Psoas muscle (tissue), 8 donors: ENCODE measurements at places on chromosomes 11 and 22.

DNA sequence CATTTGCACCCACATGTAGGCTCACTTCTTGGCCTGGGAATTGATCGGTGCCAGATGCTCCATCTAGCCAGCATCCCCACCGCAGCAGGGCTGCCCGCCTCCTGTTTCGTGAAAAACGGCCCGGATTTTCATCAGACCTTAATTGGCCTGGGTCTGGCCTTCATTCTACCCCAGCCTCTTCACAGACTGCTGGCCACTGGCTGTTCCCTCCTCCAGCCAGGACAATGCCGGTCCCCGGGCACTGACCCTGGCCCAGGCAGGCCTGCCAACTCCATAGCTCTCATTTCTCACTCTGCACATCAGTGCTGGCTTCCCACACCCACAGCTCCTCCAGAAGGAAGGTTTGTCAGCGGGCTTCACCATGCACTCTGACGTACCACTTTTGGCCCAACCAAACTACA, 27.9 kb downstream of the TIMP3 start:
- no peak for DNase-seq

DNA sequence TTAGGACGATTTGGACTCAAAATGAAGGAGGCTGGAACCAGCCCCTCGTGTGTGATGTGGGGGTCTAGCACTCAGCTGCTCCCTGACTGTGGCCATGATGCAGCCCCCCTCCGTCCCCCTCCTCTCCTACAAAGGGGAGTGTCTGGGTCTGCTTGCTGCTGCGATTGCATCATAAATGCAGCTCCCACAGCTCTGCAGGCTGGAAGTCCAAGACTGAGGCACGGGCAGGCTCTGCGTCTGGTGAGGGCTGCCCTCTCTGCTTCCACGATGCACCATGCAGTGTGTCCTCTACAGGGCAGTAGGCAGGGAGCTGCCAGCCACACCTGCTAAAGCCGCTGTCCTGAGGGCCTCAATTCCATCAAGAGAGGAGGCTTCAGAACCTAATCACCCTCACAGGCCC, 432.1 kb downstream of the BRD1 start:
- DNase-seq: no peak

DNA sequence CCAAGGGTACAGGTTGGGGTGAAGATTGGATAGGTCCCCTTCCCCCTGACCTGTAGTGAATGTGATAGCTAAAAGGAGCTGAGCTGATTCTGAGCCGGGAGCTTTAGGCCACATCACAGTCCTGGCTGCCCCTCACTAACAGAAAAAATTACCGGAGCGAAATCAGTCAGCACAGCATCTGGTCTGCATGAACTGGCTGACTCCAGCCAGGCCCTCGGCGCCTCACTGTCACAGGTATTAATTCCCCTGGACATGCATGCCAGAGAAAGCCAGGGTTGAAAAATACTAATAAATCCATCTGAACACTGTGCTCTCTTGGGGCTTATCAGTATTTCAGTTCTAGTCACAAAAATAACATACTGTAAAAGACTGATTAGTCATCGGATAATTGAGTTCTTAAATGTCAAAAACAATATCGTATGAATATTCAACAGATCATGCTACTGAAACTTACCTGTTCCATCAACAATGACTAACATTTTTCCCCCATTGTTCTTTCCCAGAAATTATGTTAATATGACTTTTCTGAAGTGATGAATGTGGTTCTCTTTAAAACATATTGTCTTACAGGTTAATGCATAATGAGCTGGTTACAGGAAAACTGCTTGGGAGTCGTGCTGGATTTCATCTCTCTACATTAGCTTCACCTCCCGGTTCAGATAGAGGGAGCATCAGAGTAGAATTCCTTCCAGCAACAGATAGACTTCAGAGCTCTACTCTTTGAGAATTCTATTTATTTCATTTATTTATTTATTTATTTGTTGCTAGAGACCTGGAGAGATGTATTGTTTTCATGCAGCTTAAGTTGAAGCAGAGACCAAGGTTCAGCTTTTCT, 387.7 kb downstream of the NXPE2 start:
- no peak for DNase-seq

DNA sequence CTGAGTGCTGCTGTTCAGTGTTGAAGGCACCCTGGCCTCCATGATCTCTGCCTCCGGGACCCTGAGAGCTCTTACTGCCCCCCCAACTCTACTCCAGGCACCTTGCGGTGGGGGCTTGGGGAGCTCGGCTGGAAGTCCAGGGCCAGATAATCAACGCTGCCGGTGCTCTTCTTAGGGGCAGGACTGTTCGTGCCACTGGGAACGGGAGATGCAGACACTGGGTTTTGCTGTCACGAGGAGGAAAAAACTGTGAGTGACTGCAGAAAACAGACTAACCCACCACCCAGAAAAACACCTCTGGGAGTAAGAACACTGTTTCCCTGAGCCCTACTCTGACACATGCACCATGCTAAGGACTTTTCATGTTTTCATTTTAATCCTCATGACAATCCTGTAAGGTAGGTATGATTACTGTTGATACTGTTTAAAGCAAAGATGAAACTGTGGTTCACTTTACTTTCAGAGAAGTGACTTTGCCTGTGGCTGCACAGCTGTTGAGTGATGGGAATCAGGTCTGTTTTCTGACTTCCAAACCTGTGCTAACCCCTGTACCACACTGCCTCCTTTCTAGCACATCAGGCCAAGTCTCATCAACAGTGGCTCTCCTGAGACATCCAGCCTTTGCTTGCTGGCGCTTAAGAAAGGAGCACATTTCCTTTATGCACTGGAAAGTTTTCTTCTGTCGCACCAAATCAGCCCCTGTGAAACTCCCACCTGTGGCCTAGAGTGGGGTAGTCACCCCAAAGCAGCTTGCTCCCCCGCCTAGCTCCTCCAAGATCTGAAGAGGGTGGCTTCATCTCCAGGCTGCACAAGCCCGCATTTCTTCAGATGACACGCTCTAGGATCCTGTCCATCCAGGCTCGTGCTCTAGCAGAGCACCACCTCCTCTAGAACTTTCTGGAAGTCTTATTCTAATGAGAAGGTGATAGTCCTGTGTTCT, 31.8 kb downstream of the USP35 start:
- DNase-seq: no peak

GRCh38 chr11:16812274-16812673, 73.8 kb downstream of the C11orf58 start:
- DNase-seq: no peak

- no peak for DNase-seq
Measured at GRCh38 chr22:27205492-27206373, 548.3 kb downstream of the MIAT start.

- DNase-seq: no peak
Measured at GRCh38 chr11:113073290-113073953, 112.2 kb downstream of the NCAM1 start.

- no peak for DNase-seq
Measured at GRCh38 chr11:119088406-119088805, 3.7 kb downstream of the HMBS start.

GRCh38 chr22:44328326-44328725, 15.6 kb upstream of the SHISAL1 start:
- no peak for DNase-seq

DNA sequence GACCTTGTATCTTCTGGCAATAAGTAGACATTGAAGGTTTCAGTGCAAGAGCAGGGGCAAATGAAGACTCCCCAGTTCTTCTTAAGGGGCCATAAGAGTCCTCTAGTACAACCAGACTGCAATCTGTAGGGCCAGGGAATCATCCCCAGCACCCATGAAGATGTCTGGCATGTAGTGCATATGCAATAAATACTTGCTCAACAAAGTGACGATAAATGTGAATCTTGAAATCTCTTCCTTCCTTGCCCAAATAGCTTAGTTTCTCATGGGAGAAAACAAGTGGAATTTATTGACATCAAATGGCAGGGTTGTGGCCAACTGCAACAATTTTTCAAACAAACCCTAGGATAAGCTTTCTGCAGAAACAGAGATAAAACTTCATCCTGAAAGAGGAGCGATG, 107.6 kb downstream of the ABTB2 start:
- no peak for DNase-seq

DNA sequence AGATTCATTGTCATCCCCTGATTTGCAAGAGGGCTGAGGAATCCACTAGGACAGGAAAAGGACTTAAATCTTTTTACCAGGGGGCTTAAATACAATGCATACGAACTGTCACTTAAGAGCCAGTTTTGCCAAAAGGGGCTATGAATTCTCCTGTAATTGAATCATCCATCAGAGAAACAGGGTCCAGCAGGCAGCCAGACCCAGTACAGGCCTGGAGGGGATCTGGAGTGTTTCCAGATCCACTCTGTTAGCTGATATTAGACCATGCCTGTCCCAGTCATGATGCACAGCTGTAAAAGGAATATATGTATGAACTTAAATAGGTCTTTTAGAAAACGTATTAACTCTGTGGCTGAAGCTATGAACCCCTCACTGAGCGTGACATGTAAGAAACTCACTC, 53.8 kb upstream of the PRSS23 start:
- no peak for DNase-seq

GRCh38 chr11:62142921-62143320, 19.1 kb downstream of the INCENP start:
- no peak for DNase-seq

DNA sequence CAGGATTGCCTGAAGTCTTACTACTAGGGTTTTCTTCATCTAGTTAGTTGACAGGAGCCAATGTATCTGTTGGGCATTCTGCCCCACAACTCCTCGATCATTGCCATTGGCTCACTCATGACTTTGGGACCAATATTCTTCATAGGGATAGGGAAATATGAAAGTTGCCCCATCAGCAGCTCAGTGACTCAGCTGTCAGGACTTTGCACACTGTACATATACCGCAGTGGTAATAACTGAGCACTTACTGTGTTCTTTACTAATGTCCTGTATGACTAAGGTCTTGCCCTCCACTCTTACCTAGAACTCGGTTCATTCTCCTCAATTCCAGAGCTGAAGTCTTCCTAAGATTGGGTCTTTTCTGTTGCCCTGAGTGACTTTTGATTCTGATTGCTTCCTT, 46.8 kb upstream of the PGR start:
- no peak for DNase-seq

- DNase-seq: no peak
Measured at GRCh38 chr22:46783721-46784120, 21.3 kb downstream of the TBC1D22A start.

DNA sequence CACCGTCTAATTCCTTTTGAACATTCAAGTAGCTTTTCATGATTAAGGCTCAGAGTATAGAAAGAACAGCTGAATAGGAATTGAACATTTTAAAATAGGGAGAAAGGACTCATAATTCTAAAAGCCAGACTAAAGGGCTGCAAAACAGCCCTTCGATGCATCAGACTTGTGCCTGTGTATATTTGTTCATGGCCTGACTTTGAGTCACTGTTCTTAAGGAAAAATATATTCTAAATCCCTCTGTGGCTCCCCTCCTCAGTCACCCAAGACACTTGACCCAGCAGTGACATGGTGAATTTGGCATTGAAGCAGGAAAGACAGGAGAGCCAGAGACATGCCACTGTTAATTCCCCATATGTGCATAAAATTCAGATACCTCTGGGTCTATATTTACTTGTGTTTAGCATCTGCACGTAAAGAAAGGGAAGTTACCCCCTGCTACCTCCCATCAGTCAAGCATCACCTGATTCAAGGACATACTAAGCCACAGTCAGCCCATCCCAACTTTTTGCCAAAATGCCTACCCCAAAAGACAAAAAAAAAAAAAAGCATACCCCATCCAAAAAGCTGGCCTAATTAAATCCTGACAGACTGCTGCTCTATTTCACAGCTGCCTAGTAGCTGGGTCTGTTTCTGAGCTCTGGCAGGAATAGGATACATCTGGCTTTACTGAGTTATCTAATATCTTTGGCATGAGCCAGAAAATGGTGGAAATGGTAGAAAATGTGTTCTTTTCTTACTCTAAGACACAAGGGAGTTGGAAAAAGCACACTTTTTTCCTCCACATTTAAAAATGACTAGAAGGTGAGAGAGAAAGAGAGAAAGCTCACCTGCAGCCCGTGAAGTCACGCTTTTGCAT, 93.5 kb downstream of the COMMD9 start:
- no peak for DNase-seq
